Fibroblast of skin of right biceps (primary cell): ENCODE measurements at places on chromosomes 6 and 20.

DNA sequence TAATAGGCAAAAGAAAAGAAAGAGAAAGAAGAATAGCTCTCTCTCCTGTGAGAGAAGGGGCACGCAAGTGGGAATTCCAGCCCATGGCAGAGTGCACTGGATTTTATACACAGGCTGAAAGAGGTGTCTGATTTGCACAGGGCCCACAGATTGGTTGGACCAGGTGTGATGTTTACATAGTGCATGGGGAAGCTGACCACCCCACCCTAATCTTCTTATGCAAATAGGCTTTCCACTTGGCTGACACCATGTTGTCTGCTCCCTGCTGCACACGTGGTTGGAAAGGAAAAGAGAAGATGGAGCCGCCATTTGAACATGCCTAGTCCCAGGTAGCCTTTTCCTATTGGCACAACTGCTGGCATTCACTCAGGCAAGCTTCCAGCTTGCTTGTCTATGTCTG, 20.2 kb downstream of the MICA start:
- DNase-seq = no peak

DNA sequence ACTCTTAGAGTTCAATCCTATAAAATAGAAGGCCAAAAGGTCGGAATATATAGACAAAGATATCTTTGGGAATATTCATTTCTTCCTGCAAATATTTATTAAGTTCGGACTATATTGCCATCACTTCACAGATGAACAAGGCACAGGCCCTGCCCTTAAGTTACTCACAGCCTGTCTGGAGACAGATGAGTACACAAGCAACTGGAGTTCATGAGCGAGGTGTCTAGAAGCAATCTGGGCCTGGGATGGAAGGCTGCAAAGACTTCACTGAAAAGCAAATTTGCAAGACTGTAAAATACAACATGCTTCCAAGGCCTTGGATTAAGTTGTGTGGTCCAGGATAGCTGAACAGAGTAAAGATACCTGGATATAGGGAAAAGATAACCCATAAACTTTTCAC, 56.7 kb upstream of the CEP85L start:
- DNase-seq = peak; percentile 30

DNA sequence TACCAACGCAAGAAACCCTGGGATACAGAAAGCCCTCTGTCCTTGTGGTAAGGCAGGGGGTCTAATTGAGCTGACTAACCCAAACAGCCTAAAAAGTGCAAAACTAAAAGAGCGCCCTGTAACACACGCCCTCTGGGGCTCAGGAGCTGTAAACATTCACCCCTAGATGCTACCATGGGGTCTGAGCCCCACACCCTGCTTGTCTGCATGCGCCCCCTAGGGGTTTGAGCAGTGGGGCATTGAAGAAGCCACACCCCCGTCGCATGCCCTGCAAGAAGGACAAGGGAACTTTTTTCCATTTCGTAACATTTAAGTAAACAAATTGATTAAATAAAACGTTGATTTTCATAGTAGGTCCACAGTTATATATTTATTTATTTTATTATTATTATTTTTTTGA, 616.9 kb upstream of the MAN1A1 start:
- no peak for DNase-seq

DNA sequence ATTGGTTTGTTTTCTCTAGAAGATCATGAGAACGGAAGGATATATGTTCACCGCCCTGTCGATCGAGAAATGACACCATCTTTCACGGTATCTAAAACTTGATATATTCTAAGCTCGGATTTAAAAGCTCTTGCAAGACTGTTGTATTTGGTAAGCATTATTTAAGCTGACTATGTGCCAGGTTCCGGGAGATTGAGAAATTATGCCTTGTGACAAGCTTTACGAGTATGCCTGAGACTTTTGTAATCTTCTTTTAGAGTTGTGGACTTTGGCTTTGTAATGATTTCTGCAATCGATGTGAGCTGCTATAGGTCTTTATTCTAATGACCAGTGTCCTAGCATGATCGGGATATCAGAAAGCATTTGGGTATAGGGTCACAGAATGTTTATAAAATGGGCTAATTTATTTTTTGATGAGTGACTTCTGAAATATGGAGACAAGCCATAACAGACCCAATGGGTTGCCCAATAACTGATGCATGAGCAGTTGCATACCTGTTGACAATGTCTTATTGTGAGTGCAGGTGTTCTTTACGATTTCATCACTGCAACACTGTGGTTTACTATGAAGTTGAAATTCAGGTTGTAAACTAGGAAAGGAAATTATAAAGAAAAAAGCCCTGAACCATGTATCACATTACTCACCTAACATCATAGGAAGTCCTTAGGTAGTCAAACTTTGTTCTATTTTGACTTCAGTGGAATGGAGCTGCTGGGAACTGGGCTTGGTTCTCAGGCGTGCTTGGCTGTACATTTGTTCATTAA, 14.0 kb downstream of the CDH26 start:
- DNase-seq = no peak

- DNase-seq = peak; percentile 49
Measured at GRCh38 chr6:152948150-152948768, 34.6 kb downstream of the FBXO5 start.

- peak; percentile 5 for DNase-seq
Measured at GRCh38 chr6:137217801-137218472, 1.2 kb downstream of the IFNGR1 start.

DNA sequence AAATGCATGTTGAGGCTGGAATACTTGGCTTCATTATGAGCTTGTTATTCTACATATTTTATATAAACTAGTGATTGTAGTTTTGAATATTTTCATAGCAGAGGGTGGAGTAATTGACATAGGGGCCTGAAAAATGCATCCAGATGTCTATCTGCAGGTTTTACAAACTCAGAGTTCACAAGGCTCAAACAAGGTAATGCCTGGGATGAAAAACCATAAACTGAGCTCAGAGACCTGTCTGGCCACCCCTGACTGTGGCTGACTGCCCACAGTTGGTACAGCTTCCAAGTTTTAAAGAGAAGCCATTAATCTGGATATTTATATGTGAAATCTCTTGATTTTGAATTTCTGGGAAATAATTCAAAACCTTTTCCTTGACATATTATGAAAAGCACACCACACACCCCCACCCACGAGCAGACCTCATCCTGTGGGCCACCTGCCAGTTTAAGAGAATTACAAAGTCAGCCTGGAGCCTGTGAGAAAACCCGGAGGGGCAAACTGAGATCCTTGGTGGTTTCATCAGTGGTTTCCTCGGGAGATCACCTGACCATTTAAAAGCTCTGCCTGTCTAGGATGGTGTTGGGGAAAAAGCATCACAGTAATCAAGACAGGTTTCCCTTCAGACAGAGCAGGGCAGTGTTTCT, 230.1 kb downstream of the SAMD5 start:
- DNase-seq = peak; percentile 21

DNA sequence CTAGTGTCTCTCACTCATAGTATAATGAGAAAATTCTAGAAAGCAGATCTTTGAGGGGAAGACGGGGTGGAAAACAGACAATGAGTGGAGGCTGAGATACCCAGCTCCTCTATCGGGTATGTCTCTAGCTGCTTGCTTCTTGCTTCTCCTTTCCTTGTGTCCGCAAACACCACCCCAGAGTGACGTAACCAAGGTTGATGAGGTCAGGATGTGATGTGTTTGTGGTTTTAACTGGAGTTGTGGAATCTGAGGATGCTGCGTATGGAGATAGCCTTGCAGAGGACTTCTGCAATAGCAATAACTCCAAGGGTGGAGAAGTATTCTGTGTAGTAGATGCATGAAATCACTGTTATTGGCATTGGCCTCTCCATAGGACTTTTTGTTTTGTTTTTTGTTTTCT, 132.7 kb upstream of the IFNGR1 start:
- no peak for DNase-seq

DNA sequence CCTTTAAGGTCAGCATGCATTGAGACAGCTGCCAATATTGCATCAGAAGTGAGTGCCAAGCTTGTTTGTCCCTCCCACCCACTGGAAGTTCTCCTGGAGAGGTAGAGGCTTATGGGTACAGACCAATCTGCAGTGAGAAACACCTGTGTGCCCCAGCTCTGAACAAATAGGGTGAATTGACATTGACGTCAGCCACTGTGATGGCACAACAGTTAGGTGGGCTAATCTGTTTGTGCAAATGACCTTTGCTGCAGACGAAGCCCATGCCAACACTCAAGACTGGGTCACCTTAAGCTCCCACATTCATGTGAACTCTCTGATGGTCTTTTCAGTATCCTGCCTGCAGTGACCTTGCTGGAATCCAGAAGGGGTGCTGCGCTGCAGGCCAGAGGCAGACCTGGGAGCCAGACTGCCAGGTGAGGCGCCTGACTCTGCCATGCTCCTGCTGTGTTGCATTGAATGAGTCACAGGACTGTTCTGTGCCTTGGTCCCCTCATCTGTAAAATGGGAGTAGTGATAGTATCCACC, 99.9 kb downstream of the ALDH8A1 start:
- DNase-seq = no peak

- peak; percentile 50 for DNase-seq
Measured at GRCh38 chr6:127192911-127193541, 73.6 kb upstream of the RNF146 start.

DNA sequence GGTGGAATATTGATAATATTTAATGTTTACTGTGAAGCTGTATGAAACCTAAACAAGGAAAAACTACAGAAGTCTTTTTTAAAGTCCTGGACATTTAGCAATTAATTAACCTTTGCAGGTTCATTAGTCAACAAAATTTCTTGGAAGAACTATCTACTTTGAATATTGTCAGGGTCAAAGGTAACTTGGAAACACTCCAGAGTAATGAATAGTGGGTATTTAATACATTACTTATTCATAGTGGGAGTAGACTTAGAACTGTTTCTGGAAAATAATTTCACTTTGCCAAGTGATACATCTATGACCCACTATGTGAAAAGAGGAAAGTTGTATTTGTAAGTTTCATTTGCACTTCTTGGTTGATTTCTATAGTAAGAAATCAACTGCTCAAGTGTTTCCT, 319.1 kb downstream of the TFAP2B start:
- DNase-seq = no peak

GRCh38 chr6:126113261-126113660, 126.9 kb downstream of the TRMT11 start:
- DNase-seq = no peak

GRCh38 chr20:59040667-59041066, 1.9 kb downstream of the PRELID3B start:
- DNase-seq = no peak

DNA sequence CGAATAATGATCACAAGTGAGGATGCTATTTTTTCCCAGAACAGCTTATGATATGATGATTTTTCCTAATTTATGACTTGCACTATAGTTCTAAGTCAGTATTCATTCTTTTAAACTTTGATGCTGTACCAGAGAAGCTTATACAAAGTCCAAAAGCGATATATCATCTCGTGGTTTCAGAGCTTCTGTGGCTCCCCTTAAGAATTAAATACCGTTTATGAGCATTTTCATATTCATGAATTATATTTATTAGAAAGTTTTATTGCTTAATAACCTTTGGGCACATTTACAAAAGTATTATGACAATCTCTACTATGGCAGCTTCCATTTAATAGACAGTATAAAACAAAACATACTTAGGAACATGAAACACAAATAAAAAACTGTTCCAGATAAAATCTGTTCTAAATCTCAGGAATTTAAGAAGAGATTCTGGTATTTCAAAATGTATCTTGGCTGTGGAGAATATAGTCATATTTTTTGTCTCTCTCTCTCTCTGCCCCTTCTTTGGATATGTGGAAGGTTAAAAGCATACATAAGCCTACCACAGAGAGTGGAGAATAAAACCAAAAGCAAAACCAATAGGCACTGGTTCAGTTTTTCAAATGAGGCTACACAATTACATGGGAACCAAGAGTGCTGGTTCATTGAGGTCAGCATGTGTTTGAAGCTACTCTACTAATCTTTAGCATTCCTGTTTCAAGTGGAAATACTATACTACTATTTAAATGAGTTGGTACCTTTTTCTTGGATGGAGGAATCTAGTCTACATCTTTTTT, 884.5 kb upstream of the GJE1 start:
- DNase-seq = no peak

GRCh38 chr6:122791310-122791679, 2.2 kb downstream of the SMPDL3A start:
- peak; percentile 20 for DNase-seq

GRCh38 chr6:40290816-40291215, 296.3 kb downstream of the LRFN2 start:
- no peak for DNase-seq

DNA sequence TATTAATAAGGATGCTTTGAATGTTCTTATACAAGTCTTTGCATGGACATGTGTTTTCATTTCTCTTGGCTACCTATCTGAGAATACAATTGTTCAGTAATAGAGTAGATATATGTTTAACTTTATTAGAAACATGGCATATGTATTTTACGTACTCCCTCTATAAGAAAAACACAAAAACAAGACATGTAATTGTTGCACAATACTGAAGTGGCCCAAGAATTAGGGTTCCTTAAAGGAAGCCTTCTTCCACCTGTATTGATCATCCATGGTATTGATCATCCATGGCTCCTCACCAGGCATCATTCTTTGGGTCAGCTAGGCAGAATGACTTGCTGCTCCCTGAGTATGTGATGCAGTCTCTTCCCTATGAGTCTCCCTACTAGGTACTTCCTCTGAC, 20.2 kb upstream of the HIVEP2 start:
- DNase-seq = no peak

DNA sequence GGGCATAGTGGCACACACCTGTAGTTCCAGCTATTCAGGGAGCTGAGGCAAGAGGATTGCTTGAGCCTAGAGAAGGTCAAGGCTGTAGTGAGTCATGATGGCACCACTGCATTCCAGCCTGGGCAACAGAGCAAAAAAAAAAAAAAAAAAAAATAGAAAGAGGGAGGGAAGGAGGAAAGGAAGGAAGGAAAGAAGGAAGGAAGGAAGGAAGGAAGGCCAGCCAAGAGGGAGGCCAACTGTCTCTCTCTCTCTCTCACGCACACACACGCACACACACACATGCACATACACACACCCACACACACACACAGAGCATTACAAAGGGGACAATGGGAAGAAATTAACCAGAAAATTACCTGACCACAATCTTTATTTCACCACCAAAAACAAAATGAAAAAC, 50.6 kb upstream of the COL9A1 start:
- DNase-seq = no peak

GRCh38 chr20:63463400-63464288, 8.8 kb downstream of the KCNQ2 start:
- no peak for DNase-seq

DNA sequence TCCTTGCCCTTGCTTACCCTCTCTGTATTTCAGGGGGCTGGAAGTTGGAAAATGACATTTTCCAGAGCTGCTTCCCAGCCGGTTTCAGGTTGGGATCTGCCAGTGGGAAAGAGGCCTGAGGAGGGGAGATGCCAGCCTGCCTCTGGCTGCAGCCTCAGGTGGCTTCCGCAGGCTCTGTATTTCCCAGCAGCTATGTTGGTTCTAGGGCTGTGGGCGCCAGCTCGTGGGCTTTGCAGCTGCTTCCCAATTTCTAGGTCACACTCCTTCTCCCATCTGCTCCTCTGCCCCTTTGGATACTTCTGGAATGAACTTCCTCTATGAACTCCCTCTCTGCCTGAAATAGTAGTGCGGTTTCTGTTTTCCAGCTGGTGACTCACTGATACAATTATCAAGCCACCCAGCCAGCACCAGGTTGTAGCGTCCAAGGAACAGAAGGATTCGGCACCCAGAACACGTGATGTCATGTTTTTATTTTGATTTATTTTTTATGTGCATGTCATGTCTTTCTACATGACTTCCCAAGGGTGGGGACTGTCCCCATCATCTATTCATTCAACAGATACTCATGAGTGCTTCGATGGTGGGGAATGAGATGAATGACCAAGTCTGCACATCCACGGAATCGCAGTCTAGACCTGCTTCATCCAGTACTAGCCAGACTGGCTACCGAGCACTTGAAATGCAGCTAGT, 38.0 kb downstream of the TGM2 start:
- DNase-seq = peak; percentile 77

- no peak for DNase-seq
Measured at GRCh38 chr20:4881006-4881730, 120.1 kb downstream of the SLC23A2 start.
